GM18507 (cell line): ENCODE measurements at places on chromosomes 4 and X.

GRCh38 chr4:3655963-3656362 is 110.2 kb upstream of the ADRA2C start:
- no peak for DNase-seq

DNA sequence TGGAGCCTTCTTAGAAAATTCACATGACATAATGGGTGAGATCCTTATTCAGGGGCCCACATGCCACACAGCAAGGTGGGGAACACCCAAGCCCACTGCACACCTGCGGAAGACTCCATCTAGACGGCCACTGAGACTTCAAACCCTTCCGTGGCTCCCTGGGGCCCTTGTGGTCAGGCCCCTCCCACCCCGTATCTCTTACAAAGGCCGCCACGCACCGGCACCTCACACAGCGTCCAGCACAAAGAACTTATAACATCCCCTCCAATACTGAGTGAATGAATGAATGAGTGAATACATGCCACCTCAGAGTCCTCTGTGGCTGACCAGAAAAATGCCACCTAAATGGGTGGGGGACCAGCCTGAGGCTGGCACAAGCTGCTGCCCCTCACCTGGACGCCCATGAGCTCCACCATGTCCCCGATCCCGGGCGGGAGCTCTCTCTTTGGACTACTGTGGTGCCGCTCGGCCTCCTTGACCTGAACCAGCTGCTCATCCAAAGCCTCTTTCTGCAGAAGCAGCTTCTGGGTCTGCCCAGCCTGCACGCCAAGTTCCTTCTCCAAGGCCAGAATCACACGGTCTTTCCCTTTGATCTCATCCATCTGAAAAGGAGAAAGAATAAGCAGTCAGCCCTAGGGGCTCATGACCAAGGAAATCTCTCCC is 66.9 kb upstream of the C4orf50 start:
- DNase-seq, result no peak

DNA sequence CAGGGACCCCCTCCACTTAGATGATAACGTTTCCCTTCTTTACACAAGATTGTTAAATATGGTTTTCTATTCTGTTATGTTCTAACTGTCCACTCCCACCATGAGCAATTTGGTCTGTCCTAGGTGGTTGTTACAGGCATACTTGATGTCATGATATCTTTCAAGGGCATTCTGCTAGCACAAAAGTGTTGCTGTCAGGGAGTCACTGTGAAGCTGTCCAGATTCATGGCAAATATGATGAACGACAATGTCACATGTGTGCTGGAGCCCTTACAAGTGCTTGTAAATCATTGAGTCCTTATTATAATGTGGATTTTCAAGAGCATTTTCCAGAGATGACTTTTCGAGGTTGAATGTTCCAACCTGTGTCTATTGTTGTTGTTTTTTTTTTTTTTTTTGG is 1250.7 kb upstream of the PRKX start:
- DNase-seq, result no peak

- no peak for DNase-seq
Measured at GRCh38 chr4:1043651-1044468, 32.4 kb downstream of the FGFRL1 start.

DNA sequence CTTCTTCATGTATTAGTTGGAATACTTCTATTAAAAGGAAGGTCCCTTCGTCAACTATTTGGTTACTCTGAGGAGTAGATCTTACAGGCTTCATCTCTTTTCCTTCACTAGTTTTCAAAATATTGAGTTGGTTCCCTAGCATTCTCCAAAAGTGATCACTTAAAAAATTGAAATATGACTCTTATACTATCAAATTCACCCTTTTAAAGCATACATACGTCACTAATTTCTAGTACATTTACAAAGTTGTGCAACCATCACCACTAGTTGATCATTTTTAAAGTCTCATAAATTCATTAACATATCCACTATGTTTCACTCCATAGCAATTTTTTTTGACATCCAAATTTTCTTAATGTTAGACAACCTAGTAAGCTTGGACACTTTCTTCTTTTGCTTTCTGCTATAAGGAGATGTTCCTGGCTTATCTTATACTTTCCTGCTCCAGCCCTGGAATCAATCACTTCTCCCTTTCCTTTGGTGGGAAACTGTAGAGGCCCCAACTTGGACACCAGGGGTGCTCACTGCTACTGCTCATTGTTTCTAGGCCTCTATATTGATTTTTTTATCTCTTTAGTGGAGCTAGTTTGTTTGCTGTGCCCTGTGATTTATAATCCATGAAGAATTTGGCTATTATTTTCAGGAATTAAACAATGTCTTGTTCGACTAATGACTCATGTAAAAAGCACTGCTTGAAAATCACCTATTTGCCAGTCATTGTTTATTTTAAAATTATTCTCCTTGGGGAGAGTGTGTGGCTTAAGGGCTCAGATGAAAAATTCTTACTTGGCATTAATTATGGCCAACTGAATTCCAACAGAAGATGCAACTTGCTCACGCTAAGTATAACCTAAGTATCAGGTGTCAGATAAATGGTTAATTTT is 4.0 kb upstream of the ZFX start:
- no peak for DNase-seq

GRCh38 chr4:29805916-29806480 is 914.2 kb upstream of the PCDH7 start:
- no peak for DNase-seq

DNA sequence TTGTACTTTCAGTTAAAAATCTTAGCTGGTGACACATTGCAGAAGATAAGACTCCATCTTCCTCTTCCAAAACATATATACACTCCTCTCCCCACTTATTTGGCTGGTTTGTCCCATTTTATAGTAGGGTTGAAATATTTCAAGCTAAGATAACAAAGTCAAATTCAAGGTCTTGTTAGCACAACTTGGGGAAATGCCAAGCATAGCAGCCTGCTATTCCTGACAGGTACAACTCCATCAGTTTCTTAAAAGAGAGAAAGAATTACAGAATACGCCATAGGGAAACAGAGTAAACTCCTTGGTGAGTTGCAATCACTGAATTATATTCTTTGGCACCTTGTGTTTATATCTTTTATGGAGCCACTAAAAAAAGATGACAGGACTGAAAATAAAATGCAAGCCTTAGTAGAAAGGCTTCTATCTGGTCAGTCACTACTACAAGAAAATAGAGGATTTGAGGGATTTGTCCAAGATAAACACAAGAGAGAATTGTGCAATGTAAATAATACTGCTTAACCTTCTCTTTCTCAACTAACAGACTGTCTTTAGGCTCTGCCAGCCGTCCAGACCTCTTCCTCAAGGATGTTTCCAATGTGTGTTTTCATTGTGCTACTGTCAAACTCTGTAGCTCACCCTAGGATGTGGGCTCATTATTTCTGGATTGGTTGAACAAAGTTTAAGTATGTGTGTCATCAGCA is 170.3 kb downstream of the VEGFC start:
- DNase-seq, result no peak
